Stimulated activated CD8-positive, alpha-beta memory T cell treated with anti-CD3 and anti-CD28 coated beads, Interleukin-7, amount 100 ng/mL, for 1 hour (primary cell): ENCODE measurements at places on chromosomes 12 and 14.

DNA sequence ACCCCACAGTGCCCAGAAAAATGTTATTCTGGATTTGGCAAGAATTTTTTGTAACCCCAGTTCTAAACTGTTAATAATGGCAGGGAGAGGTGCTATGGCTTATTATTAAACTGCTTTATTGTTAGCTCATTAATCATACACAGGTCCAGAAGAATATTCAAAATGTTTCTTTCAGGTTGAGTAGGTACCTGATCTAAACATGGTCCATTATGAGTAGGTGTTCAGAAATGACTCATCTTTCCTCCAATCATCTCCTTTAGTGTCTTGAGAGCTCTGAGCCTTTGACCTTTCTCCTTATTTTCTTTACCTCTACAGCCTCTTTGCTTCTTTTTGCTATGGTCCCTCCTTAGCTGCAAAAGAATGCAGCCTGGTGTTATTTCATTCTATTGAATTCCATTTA lies 211.0 kb upstream of the GARIN6 start:
- DNase-seq, result no peak

GRCh38 chr12:38934686-38935085 lies 29.3 kb upstream of the CPNE8 start:
- DNase-seq, result no peak

DNA sequence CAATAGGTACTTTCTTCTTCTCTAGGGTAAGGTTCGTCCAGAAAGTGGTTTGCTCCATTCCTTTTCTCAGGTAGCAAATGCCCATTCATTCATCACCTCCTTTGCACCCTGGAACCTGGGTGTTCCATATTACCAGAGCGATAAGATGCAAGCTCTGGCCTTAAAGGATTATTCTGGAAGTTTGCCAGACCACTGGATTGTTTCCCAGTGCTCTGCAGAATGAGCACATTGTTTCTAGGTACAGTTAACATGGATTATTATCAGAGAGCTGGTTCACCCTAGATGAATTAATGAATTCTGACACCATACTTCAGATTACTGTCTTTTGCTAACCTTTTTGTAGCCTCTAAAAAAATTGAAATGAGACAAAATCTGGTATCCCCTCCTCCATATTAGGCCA lies 170.9 kb upstream of the BMP4 start:
- no peak for DNase-seq

DNA sequence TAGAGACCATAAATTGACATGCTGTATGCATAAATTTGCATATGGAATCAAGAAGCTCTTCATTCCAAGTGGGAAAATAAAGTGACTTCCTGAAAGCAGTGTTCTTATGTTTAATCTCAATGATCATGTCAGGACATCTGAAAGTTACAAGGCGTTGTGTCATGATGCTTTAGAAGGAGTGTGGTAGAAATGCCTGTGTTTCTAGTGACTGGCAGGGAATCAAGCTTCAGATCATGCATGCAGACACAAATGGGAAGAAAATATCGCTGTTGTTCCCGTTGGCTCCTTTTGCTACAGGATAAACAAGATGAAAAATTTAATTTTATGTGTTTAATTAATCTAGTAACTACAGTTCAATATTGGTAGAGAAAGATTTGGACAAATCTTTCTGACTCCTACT lies 298.1 kb upstream of the SYT1 start:
- no peak for DNase-seq

DNA sequence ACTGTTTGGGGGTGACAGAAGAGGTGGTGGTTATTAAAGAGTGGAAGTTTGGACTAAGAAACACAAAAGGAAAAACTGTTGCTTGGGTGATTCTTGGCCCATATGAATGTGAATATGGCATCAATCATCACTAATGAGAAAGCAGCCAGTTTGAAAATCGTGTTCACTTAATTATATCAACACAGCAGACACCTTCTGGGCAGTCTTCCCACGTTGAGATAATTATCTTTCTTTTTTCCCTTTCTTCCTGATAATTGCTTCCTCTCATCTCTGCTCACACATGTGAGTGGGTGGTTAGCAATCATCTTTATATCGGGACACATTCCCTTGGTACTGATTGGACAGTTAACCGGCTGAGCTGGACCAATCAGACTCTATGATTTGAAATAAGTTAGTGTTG lies 539.7 kb downstream of the AACS start:
- DNase-seq, result no peak

- no peak for DNase-seq
These were observed 356.9 kb upstream of the STXBP6 start for GRCh38 chr14:25406818-25407217.

- DNase-seq, result no peak
These were observed 183.7 kb upstream of the DIO2 start for GRCh38 chr14:80395031-80395430.

- no peak for DNase-seq
These were observed 54.1 kb upstream of the GPR68 start for GRCh38 chr14:91298576-91298975.

DNA sequence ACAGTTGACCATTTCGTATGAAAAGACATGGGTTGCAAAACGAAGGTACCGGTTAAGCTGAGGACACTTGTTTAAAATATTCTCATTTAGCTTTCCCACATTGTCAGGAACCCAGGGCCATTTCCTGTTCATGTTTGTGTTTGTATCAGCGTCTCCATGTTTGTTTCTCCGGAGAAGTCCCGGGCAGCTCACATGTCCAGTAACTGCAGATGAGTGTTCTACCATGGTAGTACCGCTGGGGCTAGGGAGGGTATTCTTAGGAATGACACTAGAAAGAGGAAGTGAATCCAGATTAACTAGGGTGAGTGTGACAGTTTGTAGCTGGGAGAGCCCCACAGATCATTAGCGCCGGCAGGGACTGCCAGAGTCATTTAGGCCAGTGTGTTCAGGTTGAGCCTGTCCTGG lies 50.0 kb upstream of the EVL start:
- no peak for DNase-seq

GRCh38 chr12:91819132-91819447 lies 326.6 kb downstream of the BTG1 start:
- no peak for DNase-seq
